HTR-8/SVneo (cell line): ENCODE measurements at places on chromosomes 13 and 19.

- no peak for DNase-seq
These were observed 61.8 kb downstream of the MBNL2 start for GRCh38 chr13:97283888-97284287.

GRCh38 chr13:30022796-30023195 is 172.4 kb upstream of the UBL3 start:
- DNase-seq = no peak

DNA sequence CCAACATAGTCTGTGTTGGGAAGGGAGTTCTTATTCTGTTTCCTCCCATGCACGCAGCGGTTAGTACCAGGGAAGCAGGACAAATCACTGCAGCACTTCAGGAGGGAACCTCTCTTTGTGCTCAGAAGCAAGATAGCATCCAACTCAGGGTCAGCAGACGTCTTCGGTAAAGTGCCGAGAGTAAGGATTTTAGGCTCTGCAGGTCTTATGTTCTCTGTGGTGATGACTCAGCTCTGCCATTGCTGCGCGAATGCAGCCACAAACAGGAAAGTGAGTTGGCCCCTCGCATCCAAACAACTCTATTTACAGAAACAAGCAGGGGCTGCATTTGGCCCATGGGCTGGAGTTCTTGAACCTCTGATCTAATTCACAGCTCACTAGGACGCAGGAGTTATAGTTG is 122.1 kb upstream of the SPATA13 start:
- no peak for DNase-seq

GRCh38 chr13:109790086-109790485 is 3.7 kb upstream of the IRS2 start:
- no peak for DNase-seq

GRCh38 chr13:98349731-98350305 is 172.7 kb upstream of the RNF113B start:
- DNase-seq = no peak

GRCh38 chr13:54424344-54424743 is 1395.7 kb downstream of the OLFM4 start:
- no peak for DNase-seq

DNA sequence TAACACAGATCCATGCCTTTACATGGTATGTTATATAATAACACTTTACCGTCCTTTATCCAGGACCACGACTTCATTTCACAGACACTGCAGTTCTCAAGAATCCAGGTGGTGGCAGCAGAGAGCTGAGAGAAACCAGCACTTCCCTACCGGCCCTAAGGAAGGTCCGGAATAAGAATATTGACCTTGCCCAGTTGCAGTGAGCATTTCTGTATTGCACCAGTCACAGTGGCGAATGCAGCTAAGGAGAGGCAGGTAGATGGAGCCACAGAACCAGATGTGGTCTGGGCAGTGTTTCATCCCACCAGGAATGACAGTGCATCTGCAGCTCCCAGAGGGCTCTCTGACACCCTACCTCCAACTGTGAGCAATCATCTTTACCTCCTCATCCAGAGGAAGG is 44.6 kb downstream of the ZNF787 start:
- peak; percentile 50 for DNase-seq

- DNase-seq = no peak
These were observed 30.2 kb downstream of the COG6 start for GRCh38 chr13:39685652-39686051.

- peak; percentile 7 for DNase-seq
These were observed 3.8 kb upstream of the KCTD12 start for GRCh38 chr13:76890021-76890420.

- no peak for DNase-seq
These were observed 256.5 kb downstream of the TBC1D4 start for GRCh38 chr13:75225288-75226032.

GRCh38 chr13:80199585-80200292 is 141.2 kb downstream of the SPRY2 start:
- DNase-seq = no peak

GRCh38 chr19:8241646-8242045 is 32.5 kb downstream of the CERS4 start:
- no peak for DNase-seq

GRCh38 chr13:51499841-51500240 is 47.0 kb upstream of the INTS6 start:
- DNase-seq = no peak

DNA sequence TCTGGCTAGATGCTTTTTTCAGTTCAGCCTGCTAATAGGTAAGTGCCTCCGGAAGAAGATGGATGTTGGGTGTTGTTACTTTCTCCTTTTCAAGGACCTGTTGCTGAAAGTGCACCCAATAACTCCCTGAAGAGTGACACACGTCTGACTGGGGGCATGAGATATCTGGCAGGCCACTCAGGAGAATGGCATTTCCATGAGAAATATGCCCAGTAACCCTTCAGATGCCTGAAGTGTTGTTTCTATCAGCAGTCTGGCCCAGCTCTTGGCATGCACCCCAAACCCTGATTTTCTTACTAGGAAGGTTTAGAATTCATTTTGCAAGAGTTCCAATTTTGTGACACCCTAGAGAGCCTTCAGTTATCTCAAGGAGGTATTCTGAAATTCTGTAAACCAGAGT is 71.5 kb downstream of the ARHGAP35 start:
- no peak for DNase-seq

- no peak for DNase-seq
These were observed 692 bp upstream of the ZNF580 start for GRCh38 chr19:55640043-55640576.

GRCh38 chr19:12833738-12834565 is 427 bp downstream of the RTBDN start:
- DNase-seq = peak; percentile 55

DNA sequence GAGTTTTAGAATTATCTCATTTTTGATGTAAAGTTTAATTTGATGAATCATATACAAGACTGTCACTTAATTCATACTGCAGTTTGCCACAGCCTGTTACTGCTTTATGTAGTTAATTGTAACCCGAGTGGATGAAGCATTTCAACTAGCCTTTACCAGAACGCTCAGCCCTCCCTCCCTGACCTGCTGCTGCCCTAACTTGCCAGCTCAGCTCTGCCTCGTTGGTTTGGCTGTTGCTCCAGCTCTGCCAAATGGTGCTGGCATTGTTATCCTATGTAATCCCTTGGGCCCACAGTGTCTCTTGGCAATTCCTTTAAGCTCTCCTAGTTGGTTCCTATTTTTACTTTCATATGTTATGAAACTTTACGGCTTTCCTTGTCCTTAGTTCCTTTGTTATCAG is 113.3 kb downstream of the LMO7 start:
- DNase-seq = no peak

- DNase-seq = no peak
These were observed 6.3 kb upstream of the FUT2 start for GRCh38 chr19:48689449-48689848.

DNA sequence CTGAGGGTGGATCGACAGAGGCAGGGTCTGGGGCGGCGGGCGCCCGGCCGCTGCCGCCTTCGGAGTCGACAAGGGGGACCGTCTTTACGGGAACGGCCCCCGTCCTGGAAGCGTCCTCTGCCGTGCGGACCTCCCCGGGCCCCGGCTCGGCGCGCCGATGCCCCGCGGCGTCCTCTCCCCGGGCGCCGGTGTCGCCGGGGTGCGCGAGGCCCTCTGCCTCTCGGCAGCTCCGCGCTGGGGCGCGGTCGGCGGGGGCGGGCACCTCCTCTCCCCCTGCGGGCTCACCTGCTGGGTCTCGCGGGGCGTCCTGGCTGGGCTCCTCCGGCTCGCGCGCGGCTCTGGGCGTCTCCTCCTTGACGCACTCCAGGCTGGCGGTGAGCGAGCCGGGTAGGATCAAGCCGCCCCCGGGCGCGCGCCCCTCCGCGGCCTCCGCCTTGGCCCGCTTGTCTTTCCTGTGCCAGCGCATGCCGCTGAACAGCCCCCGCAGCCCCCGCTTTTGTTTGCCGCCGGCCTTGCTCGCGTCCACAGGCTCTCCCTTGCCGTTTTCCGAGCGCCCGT is 1.5 kb downstream of the AMER2 start:
- DNase-seq = no peak

DNA sequence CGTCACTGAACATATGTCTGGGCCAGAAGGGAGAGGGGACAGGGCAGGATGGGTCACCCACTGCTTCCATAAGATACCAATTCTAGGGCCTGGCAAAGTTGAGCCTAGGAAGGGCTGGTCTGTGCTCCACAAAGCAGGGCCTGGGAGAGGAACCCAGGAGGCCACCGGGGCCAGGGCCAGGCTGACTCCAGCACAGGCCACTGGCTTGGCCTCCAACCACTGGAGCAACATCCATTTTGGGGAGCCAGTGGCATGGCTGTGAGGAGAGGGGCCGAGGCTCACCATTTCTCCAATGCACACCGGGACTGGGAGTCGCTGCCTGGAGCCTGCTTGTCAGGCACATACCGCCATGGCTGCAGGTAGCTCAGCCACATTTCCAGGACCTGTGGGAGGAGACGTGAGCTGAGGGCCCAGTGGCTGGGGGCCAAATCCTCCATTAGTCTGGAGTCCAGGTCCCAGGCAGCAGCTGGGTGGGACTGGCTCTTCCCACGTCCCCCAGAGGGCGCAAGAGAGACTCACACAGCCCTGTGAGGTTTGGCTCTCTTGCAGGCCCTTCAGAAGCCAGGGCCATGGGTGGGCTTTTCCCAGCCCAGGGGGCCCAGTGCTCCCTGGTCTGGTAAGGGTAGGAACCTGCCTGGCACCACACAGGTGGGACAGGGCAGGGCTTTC is 27.7 kb downstream of the TUBA3C start:
- DNase-seq = no peak

- DNase-seq = no peak
These were observed 2.2 kb downstream of the SBSN start for GRCh38 chr19:35525873-35526272.

DNA sequence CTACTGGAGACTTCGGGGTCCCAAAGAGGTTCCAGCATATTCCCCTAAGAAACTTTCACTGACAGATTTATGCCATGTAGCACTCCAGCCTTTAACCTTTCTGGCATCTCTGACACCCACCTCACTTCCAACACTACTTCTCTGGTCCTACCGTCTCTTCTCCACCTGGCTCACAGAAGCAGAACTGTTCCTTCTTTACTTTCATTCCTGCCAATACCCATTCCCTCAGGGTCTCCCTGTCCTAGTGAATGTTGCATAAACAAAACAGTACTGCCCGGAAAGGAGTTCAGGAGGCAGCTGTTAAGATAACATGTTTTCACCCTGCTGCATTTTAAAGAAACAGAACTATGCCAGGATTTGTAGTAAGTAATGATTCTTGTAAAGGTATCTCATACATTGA is 136.0 kb upstream of the MIR17HG start:
- DNase-seq = no peak

- DNase-seq = no peak
These were observed 7.8 kb downstream of the POU2F2 start for GRCh38 chr19:42124386-42124901.

DNA sequence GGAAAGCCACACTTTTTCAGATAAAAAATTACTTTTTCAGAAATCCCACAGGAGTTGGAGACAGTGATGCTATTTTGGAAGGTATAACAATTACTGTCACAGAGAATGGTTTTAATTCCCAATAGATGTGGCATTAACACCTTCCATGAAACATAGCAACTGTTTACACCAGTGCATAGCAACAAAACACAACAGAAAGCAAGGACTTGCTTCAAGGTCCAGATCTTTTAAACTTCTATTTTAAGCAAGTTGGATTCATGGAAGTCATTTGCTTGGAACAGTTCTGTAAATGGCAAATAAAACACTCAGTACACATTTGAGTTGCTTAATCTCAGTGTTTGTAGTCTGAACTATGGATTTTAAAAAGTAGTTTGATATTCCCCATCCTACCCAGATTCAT is 385.9 kb upstream of the SPRY2 start:
- no peak for DNase-seq

GRCh38 chr13:79382545-79383275 is 23.3 kb downstream of the RBM26 start:
- no peak for DNase-seq

DNA sequence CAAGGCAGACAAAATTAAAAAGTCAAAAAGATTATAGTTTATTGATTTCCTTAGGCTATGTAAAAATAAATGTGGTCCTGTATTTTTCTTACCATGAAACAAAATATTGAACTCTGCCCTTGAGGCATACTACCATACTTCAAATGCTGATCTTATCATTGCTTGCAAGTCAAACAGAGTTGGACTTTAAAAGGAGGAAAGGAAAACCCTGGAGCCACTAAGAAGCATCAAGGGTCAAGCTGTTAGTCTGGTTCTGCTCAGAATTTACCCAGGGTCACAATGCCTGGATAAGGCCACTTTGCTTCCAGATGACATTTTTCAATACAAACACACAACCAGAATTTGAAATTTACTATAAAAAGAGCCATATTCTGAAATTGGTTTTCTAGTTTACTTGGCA is 2.2 kb upstream of the FREM2 start:
- DNase-seq = no peak

DNA sequence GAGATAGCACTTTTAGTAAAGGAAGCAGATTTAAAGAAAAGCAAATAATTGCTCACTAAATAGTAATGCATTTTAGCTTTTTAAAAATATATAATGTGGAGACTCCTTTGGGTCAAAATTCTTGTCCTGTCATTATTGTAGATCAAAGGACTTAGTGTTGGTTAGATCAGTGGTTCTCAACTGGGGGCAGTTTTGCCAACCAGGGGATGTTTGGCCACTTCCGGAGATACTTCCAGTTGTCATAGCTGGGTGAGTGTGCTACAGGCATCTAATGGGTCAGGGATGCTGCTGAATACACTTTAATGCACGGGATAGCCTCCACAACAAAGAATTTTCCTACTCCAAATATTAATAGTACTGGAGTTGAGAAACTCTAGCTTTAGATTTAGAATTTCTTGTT is 126.8 kb downstream of the LMO7 start:
- DNase-seq = no peak

DNA sequence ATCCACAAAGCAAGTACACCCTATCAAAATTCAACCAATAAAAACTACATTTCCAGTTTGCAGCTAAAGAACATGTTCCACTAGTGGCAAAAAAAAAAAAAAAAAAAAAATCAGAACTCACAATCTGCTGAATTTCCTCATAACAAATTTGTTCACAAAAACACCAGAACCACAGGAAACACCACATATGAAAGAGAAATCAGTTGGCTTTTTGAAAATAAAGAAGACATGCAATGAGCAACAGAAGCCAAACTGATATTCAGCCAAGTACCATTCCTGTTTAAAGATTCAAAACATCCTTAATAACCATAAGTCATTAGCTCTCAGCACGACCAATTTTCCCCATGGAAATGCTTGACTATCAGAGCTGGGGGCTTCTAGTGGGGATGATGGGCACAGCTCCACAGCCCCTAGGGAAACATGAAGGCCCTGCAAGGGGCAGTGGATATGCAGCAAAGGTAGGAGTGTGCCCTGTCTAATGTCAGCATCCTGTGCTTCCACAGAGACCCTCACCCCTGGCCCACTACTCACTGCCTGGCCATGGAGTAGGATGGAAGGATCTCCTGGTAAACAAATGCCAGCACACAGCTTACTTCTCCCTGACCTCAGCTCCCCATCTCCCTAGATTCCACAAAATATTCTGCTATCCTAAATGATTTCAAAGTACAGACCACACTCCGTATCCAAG is 74.0 kb upstream of the DOCK9 start:
- DNase-seq = no peak
